ENCODE measurements at places on chromosomes 5 and 9.

- no peak for DNase-seq
Observed at GRCh38 chr5:4730279-4730678, 409.9 kb upstream of the ADAMTS16 start.

- no peak for DNase-seq
Observed at GRCh38 chr9:14318361-14318760, 4.4 kb upstream of the NFIB start.

GRCh38 chr9:120336021-120336752, 243.8 kb downstream of the CDK5RAP2 start:
- DNase-seq, result no peak

DNA sequence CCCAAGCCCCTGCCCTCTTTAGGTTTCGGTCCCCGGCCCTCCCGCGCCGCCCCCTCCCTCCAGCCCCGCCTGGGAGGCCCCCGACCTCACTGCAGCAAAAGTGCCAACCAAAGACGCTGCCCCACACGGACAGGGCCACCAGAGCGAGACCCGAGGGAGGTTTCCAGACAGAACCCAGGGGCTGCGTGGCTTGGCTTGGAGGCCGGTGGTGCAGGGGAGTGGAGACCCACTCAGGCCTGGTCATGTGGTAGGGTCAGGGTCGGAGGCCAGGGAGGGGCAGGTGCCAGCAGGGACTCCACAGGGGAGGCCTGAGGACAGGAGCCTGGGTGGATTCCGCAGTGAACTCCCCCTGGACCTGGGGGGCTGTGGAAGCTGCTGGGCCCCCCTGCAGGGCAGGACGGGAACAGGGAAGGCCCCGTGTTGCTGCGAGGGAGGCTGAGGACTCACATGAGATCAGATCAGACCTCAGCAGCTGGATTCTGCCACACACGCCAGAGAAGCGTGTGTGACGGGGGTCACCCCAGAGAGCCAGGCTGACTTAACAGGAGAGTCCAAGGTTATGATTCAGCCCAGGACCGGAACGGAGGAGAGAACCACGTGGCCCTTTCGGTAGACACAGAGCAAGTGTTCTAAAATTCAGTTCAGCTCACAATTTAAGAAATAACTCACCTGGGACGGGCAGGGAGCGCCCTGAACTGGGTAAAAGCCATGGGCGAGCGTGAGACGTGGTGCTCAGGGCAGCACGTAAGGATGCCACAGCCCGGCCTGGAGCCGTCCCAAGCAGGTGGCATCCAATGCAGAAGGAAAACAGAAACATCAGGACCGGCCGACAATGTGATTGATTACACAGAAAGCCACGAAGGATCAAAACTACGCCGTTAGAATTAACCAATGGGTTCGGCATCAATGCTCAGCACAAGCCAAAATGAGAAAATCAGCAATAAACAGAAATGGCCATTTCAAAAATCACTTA, 38.9 kb downstream of the EXD3 start:
- no peak for DNase-seq

- no peak for DNase-seq
Observed at GRCh38 chr5:14676320-14676719, 11.8 kb downstream of the OTULIN start.

DNA sequence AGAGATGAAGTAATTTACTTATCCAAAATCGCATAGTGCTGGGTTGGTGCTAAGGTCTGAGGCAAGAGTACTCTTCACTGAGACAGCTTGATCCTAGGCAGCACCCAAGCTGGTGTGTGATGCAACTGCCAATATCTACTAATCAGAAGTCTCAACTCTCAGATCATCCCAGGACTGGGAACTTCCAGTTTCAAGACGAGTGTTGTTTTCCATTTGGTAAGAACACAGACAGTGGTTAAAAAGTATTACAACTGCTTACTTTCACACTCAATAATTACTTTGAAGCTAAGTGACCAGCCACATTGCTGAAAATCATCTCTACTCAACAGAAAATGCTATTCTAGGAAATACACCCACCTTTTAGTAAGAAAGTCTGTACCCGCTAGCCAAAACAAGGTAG, 45.3 kb downstream of the FBXW11 start:
- DNase-seq, result peak; percentile 23

- DNase-seq, result no peak
Observed at GRCh38 chr5:124825983-124826337, 79.5 kb upstream of the ZNF608 start.

DNA sequence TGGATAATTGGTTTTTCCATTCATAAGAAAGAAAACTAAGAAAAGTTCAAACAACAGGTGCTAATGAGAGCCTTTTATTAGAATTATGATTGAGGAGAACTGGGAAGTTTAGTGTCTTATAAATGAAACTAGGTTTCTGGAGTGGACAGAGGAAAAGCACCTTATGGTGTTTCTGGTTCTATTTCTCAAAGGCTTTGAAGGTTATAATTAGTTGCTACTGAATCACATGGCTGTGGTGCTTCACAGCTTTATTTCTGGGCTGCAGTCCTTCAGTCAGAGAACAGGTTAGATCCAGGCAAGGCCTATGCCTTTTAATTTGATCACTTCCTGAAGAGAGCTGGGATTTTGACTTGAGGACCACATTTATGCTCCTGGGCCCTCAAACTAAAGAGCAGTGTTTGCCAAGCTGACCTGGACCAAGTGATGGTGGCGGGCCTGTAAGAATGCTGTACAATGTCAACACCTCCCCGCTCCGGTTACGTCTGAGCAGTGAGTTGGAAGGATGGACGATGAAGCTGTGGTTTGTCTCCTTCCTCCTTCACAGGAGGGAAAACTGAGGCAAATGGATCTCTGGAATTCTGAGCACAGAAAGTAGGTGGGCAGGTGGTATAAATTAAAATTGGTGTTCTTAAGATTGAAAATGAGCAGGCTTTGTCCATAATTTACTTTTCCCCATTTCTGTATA, 56.0 kb downstream of the ZNF462 start:
- no peak for DNase-seq

- no peak for DNase-seq
Observed at GRCh38 chr9:131407717-131408195, 13.9 kb downstream of the PRRC2B start.

DNA sequence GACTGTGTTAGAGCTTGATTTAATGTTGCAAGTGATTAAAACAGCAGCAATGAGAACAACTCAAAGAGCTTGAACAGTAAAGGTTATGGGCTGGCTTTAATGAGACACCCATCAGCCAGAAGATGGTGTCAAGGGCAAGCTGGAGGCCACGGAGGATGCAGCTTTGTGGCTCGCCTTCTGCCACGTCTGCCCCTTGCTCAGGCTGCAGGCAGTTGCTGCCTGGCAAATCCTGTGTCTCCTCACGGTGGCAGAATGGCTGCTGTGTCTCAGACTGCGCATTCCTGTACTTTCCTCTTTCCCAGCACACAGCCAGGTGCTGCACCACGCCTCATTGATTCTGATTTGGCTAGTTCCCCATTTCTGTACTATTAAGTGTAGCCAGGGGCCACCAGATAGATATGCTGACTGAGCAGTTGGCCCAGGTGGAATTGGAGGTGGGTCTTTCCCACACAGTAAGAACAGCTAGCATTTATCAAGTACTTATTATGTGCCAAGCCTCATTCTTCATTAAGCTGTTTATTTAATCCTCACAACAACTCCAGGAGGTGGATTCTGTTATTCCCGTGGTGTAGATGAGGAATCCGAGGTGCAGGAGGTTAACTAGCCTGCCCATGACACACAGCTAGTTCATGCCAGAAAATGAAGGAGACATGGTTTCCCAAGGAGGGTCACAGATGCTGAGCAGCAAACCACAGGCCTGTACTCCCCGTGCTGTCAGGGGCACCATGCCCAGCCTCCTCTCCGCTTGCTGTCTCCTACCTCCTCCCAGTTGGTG, 3.5 kb downstream of the NXNL2 start:
- DNase-seq, result no peak

GRCh38 chr9:137550231-137550621, at the start of gene PNPLA7:
Gene PNPLA7, minus strand, starts transcription at chr9:137550402. Its CDS starts 205 bp downstream, at chr9:137550197.
- DNase-seq, result peak; percentile 23

Data from activated CD4-positive, alpha-beta T cell treated with anti-CD3 and anti-CD28 coated beads for 24 hours (primary cell).